SHP77 (cell line): ENCODE measurements at places on chromosomes 12 and 14.

- no peak for DNase-seq
Measured at GRCh38 chr14:95835121-95835730, 41.4 kb upstream of the TUNAR start.

- DNase-seq, result no peak
Measured at GRCh38 chr14:105469456-105470349, 4.9 kb upstream of the CRIP2 start.

- no peak for DNase-seq
Measured at GRCh38 chr14:81352413-81352812, 47.7 kb downstream of the STON2 start.

DNA sequence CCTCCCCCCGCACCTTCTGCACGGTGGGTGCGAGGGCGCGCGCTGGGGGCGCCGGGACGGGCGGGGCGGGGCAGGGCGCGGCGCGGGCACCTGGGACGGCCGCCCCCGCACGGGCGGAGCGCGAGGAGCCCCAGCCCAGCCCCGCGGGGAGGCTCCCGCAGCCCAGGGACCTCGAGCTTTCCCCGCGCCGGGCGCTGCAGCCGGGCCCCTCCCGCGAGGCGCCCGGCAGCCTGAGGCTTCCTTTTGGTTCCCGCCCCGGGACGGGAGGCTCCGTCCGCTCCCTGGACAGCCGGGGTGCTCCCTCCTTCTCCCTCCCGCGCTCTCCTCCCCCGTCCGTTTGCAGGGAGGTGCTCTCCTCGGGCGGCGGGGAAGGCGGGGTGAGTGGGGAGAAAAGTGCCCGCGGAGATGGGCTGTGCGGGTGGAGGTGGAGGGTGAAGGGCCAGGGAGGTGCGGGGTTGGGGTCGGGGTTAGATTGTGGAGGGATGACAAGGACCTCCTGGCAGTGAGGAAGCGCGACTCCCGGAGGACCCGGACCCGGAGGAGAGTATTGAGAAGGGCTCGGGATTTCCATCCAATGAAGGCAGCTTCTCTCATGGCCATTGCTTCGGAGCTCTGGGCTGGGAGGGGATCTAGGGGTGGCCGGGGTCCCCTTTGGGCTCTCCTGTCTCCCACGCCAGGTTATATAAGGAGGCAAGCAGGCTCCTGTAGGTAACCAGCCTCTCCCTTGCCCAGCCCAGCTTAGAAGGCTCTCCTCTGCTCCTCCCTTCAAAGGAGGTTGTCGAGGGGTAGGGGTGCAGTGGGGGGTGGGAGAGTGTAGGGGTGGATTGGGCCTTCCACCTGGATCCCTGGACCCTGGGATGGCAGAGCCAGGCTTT is 645 bp downstream of the JDP2 start:
- no peak for DNase-seq

GRCh38 chr14:71554323-71554722 is 377.9 kb upstream of the RGS6 start:
- DNase-seq, result no peak

DNA sequence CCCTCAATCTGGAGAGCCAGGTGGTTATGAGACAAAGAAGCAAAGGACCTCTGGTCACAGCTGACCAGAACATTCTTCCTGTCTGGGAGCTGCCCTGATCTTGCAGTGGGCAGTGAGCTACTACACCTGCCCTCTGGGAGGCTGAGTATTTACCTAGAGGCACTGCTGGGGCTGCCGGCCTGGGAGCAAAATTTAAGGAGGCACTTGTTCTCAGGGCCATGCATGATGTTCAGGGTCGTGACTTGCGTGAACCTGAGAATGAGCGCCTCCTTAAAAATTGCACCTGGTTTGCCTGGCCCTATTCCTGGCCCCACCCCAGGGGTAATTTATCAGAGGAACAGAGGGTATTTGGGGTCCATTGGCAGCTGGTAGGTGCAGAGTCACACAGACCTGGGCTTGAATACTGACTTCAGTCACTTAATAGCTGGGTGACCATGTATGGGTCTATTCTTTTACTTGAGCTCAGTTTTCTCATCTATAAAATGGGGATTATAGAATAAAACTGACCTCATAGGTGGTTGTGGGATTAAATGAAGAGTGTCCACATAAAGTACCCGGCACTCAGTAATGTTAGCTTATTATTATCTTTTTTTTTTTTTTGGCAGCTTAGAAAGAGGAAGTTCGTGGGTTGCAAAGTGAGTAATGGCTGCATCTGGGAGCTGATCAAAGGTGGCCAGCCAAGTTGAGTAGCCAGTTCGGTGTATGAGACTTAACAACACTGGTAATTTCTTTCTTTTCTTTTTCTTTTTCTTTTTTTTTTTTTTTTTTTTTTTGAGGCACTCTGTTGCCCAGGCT is 107.4 kb upstream of the MED13L start:
- DNase-seq, result peak; percentile 86

DNA sequence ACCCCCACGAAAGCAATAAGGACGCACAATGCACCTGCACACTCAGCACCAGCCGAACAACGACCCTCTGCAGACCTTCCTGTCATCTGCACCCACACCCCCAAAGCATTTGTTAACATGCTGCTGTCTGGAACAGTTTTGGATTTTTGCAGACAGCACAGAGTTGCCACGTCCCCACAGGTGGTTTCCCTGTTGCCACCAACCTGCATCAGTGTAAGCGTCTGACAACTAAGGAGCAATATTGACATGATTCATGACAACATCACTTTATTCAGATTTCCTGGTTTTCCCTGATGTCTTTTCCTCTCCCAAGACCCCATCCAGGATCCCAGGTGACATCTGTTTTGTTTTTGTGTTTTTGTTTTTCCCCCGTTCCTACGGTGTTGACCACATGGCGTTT is 150.7 kb upstream of the C14orf180 start:
- no peak for DNase-seq

GRCh38 chr12:46792925-46793324 is 32.9 kb downstream of the SLC38A4 start:
- DNase-seq, result no peak

- DNase-seq, result no peak
Measured at GRCh38 chr12:116544656-116545055, 14.5 kb upstream of the MAP1LC3B2 start.
